ENCODE measurements at places on chromosomes 11 and 22.

GRCh38 chr11:23604966-23605365 lies 744.7 kb upstream of the CCDC179 start:
- no peak for DNase-seq

- no peak for DNase-seq
Observed at GRCh38 chr22:25098445-25099081, 101.1 kb upstream of the CRYBB3 start.

DNA sequence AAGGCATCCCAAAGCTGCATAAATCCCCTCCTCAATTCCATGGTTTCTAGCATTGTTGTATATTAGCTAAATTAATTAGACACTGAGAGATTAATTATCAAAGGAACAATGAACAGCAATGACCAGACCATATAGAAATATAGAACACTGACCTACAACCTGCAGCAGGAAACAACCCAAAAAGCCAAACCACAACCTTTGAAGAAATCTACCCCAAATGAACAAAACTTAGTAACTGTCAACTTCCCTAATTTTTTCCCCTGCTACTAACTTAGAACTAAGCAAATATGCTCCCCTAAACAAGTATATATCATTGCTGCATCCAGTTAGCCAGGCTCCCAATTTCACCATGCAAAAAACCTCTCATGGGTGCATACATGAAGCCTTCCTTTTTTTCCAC lies 268.0 kb upstream of the ANO3 start:
- DNase-seq: no peak

- DNase-seq: no peak
Observed at GRCh38 chr22:32830473-32830872, 29.0 kb downstream of the TIMP3 start.

GRCh38 chr11:105929084-105929955 lies 92.7 kb downstream of the MSANTD4 start:
- no peak for DNase-seq

GRCh38 chr11:103936059-103936458 lies 100.4 kb upstream of the DDI1 start:
- no peak for DNase-seq

DNA sequence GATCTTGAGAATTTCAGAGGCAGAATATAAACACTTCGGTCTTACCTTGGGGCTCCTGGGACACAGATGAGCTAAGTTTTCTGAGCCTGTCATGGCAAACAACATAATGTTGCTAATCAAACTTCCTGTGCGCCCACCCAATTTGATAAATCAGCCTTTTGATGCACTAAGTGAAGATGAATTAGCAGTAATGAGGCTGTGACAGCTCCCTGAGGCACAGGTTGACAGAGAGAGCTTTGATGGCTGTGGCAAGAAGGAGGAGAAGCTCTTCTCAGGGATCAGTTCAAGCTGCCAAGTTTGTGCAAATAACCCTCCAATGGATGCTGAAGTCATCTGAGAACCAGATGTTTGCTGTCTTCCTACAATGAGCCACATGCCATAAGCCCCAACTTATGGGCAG lies 34.4 kb downstream of the DRD2 start:
- DNase-seq: no peak

DNA sequence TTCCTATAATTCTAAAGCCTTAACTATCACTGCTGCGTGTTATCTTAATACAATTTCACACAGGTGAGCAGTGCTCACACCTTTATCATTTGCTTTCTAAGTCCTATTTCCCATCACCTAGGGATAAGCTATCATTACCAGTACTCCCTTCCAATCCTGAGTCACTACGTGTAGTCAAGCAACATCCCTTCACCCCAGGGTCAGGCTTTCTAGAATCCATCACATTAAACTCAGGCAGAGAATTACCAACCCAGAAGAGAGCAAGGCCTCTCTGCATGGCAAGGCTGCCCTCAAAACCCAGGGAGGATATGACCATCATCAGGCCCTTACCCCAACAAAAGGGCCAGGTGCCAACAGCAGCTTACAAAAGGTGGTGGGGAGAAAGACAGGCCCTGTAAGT lies 9.8 kb downstream of the PACSIN2 start:
- DNase-seq: no peak

- DNase-seq: no peak
Observed at GRCh38 chr11:33775832-33776470, 1.6 kb upstream of the FBXO3 start.

GRCh38 chr11:65477149-65477965 lies 21.5 kb upstream of the MALAT1 start:
- peak; percentile 91 for DNase-seq

DNA sequence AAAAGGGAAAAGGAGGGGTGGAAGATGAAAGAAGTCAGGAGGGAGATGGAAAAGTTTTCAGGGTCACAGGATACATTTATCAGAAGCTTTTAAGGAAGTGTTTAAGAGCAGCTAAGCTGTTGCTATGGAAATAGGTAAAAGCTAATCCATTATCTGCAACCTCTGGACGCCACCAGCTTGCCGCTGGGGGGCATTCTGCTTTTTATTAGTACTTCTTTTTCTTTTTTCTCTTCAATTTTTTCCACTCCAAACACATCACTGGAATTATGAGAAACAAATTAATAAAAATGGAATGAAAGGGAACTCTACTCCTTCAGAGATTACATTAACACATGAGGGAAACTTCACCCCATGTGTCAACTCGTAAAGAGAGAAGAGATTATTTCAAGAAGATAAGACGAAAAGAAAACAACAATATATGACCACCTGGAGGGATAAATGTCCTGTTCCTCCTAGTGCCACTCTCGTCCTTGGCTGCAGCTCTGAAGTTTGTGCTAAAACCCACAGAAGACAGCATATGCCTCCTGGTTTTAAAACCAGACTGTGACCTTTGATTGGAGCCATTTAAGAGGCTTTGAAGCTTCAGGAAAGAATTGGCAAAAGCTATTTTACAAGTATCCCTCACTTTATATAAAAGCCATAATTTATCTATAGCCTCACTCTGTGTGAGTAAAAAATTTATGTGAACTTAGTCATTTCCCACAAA lies 972.8 kb downstream of the OPCML start:
- no peak for DNase-seq

DNA sequence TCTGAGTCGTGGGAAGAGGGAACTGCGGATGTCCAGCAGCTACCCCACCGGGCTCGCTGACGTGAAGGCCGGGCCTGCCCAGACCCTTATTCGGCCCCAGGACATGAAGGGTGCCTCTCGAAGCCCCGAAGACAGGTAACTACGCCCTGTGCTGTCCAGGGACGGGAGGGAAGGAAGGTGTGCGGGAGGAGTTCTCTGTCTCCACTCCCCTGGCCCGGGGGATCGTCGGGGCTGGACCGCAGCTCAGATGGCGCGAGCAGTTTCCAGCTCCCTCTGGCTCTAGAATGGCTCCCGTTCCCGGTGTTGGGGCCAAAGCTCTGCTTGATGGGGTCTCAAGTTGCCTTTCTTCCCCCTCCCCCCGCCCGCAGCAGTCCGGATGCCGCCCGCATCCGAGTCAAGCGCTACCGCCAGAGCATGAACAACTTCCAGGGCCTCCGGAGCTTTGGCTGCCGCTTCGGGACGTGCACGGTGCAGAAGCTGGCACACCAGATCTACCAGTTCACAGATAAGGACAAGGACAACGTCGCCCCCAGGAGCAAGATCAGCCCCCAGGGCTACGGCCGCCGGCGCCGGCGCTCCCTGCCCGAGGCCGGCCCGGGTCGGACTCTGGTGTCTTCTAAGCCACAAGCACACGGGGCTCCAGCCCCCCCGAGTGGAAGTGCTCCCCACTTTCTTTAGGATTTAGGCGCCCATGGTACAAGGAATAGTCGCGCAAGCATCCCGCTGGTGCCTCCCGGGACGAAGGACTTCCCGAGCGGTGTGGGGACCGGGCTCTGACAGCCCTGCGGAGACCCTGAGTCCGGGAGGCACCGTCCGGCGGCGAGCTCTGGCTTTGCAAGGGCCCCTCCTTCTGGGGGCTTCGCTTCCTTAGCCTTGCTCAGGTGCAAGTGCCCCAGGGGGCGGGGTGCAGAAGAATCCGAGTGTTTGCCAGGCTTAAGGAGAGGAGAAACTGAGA lies 1.4 kb downstream of the ADM start:
- DNase-seq: no peak

DNA sequence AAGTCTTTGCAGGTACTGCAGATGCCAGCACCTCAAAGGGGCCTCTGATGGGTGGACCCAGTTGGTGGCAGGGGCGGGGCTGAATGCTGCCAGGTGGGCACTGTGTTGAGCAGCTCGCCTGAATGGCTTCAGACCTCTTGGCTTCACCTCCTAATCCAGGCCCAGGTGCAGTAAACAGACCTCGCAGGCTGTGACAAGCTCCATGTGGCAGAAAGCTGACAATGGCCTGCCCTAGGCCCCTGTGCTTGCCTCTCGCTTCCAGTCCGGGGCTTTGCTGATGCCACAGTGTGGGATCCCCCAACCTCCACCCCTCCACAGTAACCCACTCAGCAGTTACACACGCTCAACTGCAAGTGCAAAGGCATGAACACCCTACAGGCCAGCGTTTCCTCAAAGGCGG lies 9.4 kb downstream of the IGLL1 start:
- no peak for DNase-seq

GRCh38 chr11:43577566-43578264 lies 102.8 kb upstream of the HSD17B12 start:
- no peak for DNase-seq

DNA sequence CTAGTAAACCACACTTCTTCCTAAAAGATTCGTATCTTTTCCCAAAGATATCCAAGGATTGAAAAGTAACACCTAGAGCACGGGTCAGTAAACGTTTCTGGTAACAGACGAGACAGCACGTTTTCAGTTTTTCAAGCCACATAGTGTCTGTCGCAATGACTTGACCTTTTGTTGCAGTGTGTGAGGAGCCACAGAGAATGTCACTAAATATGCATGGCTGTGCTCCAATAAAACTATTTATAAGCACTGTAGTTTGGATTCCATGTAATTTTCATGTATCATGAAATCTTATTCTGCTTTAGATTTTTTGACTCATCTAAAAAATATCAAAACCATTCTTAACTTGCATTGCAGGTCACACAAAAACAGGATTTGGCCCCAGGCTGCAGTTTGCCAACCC lies 18.3 kb upstream of the MICAL3 start:
- DNase-seq: no peak

DNA sequence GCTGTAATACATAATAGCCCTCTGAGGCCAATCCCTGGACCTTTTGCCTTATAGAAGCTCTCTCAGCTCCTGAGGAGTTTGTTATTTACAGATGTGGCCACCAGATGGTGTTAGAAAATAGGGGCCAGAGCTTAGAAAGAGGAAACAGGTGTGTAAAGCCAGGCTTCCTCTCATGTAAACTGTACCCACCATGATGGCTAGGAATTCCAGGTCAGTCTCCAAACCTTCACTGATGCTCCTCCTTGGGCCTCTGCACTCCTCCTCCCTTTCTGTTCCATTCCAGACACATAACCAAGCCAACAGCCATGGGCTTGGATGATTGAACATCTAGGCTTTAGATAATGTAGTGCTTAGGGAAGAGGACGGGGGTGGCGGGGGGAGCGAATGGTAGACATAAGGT lies 39.7 kb downstream of the USP35 start:
- no peak for DNase-seq

DNA sequence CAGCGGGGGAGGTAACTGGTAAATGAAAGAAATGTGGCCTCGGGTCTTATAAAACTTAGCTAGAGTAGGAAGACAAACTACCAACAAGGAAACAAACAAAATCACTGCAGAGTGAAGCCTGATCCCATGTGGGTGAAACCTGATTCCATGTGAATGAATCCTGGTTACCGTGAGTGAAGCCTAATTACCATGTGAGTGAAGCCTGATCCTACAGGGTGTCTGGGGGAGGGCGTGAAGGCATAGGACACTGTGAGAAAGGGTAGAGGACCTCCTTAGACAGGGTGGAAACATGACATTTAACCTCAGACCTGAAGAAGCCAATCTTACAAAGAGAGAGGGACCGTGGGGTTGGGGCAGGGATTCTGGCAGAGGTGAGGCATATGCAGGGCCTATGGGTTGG lies 106.2 kb upstream of the USP47 start:
- no peak for DNase-seq

DNA sequence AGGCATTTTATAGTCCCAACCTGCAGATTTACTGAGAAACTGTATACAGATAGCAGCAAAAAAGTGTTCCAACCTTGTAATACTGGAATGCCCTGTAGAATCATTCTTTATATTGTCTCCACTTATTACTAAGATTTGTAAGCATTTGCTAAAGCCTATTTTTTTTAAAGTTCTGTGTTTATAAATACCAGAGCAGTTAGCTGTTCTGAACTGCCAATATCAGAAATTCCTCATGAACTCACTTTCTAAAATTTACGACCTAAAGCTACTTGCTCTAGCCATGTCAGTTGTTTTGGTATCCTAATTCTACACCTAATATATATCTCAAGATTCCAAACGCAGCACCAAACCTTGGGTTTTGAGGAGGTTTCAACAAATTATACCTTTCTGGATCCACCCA lies 103.2 kb downstream of the C11orf65 start:
- DNase-seq: no peak

DNA sequence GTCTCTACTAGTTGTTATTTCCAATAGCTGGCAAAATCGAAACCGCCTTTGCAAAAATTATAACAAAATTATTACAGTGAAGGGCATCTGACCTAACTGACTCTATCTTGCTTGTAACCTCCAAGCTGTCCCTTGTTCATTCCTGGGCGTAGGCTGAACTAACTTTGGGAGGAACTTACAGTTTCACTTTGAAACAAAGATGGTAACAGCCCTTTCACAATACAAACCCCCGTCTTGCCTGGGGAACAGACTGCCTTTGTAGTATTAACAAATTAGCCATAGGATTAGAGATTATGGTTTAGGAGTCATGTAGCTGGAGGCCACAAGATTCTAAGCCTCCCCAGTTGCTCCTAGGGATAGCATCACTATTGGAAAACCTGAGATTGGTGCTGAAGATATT lies 131.6 kb upstream of the HSD17B12 start:
- no peak for DNase-seq

Measured in T-helper 1 cell (primary cell).